HuH-7.5 (cell line): ENCODE measurements at places on chromosomes 1 and 21.

GRCh38 chr1:227888404-227889046, 59.2 kb downstream of the WNT9A start:
- no peak for DNase-seq

GRCh38 chr21:31974454-31974985, 101.7 kb downstream of the HUNK start:
- DNase-seq: no peak

- no peak for DNase-seq
These were observed 670 bp downstream of the ST3GAL3 start for GRCh38 chr1:43708002-43708410.

GRCh38 chr1:13751985-13752384, 52.0 kb downstream of the PRDM2 start:
- DNase-seq: no peak

- DNase-seq: no peak
These were observed 58.8 kb upstream of the PTGFR start for GRCh38 chr1:78432016-78432415.

GRCh38 chr1:32651461-32652073, 559 bp downstream of the RBBP4 start:
- DNase-seq: no peak
